Right forelimb (tissue), 1 donor: ENCODE measurements at places on chromosomes 5 and 9.
A peak's percentile ranks its signal among the peaks of the same experiment; 100 is the strongest.

DNA sequence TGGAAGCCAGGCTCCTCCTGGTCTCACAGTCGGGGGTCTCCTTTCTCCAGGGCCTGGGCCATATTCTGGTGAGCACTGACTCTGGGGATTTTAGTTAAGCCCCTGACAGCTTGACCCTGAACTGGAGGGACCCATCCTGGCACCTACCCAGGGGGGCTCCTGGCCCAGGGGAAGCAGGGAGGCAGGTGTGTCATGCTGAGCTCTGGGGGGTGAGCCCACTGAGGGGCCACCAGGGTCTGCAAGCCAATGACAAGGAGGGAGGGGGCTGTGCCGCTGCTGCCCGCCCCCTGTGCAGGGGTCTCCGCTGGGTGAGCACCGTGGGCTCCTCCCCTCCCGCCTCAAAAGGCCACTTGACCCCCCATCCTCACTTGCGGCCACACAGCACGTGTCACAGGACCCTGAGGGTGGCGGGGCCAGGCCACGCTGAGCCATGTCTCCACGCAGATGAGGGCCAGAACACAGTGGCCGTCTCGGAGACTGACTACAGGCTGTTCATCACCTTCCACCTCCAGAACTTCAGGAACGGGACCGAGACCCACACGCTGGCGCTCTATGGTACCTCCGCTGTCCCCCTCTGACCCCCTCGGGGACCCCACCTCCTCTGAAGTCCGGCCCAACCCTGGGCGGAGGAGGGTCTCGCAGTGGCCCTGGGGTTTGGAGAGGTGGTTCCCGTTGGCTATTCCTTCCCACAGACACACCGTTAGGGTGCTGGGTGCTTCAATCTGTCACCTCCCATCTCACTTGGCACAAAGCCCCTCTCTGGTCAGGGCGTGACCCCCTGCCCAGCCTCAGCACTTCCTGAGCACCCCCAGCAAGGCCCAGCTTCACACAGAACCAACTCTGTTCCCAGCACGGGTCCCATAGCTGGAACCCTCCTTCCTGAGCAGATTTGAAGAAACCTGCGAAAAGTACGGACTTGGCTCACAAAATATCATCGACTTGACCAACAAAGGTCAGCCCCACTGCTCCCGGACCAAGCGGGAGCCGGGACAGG is 2.0 kb downstream of the LCN9 start:
- no peak for DNase-seq

GRCh38 chr9:19032406-19032805 is 603 bp downstream of the SAXO1 start:
- no peak for DNase-seq

- peak; percentile 86 for DNase-seq
These were observed 720 bp downstream of the NADK2 start for GRCh38 chr5:36240779-36241630.

DNA sequence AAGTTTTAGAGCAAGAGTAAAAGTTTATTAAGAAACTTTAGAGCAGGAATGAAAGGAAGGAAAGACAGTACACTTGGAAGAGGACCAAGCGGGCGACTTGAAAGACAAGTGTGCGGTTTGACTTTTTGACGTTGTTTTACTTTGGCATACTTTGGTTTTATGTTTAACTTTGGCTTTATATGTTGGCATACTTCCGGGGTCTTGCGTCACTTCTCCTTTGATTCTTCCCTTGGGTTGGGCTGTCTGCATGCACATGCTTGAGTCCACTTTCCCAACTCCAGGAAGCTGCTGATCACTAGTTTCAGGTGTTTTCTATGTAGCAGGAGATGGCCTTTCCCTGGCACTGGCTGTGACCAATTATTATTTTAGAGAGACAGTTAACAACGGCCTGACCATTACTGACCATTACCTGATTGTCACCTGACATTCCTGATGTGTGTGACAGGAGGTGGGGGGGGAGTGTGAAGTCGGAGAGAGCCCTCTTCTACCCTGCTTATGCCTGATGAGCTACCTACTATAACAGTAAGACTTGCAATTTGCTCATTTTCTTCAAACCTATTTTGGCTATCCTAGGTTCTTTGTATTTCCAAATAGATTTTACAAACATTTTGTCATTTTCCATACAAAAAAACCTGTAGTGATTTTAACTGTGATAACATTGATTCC is 45.5 kb downstream of the TNFSF8 start:
- no peak for DNase-seq

GRCh38 chr9:76403352-76403751 is 9.1 kb upstream of the RFK start:
- DNase-seq: no peak

- DNase-seq: no peak
These were observed 238.0 kb upstream of the PTGER4 start for GRCh38 chr5:40441733-40442132.

- DNase-seq: no peak
These were observed 27.4 kb downstream of the SRD5A1 start for GRCh38 chr5:6660688-6661087.

DNA sequence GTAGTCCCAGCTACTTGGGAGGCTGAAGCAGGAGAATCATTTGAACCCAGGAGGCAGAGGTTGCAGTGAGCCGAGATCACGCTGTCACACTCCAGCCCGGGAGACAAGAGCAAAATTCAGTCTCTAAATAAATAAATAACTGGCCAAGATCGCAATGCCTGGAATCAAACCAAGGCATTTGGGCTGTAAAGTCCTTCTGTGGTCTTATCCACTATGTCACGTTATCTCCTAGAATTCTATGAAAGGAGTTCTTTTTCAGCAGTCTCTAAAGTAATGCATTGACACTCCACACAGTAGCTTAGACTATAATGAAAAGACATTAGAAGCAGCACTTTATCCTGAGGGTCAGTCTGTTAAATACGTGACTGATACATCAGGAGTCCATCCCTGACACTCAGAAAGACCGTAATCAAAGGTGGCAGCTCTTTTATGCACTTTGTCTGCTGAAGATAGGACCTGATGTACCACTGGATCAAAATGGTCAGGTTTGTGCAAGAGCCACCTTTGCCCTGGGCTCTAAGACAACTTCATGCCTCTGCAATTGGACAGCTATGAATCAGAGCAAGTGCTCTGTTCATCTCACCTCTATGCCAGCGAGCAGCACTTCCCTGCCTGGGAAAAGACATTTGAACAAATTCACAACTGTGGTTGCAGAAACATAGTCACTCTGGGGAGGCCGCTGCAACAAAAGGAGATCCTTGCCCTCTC is 31.7 kb upstream of the GNA14 start:
- no peak for DNase-seq

- DNase-seq: no peak
These were observed 957 bp downstream of the SHB start for GRCh38 chr9:38067859-38068681.

GRCh38 chr9:94622087-94622800 is 17.1 kb downstream of the FBP1 start:
- DNase-seq: no peak

- DNase-seq: no peak
These were observed 33.9 kb downstream of the VLDLR start for GRCh38 chr9:2655411-2655901.
